ENCODE measurements at places on chromosomes 16 and 17. TPM values are rescaled to one million over a fixed set of nuclear protein-coding genes. Genes with fewer than 3 reads are reported as not detected.

PALB2 gene
- total RNA-seq = 16.1 TPM

COASY gene
- total RNA-seq = 49.6 TPM

CTRB2 gene
- total RNA-seq = not detected

GRAPL gene
- not detected for total RNA-seq

DNA sequence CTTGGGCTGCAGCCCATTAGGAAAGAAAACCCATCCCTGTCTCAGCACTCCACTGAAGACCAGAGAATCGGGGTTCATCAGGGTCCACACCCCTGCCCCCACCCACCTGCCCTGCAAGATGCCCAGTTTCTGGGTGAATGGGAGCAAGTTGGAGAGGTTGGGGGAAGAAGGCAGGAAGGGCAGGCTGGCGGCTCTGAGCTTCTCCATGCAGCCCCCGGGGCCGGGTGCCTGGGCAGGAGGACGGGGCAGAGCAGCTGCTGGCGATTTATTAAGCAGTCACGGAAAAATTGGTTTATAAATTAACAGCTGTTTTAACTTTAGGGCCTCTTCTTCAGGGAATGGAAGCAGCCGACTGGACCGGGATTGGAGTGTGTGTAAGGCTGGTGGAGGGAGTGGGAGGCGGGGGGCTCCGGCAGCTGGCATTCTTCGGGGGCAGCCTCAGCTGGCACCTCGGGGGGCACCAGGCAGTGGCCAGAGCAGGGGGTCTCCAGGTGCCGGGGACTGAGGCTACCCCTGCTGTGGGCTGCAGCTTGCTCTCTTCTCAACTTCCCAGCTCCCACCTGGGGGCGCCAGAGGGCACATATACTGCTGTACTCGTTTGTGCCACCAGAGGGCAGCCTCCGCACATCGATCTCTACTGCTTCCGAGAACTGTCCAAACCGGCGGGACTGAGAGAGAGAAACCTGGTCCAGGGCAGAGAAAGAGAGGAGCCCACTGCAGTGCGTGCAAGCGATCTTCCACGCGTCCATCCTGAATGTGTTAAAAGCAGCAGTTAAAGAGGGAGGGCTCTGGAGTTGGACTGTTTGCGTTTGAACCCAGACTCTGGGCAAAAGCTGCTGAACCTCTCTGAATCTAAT is 5.0 kb upstream of the PPP1R1B start:
- H3K36me3 ChIP-seq = no peaks in the 10 kb centered on the region
- H3K4me1 ChIP-seq = peaks cover 58% of the 10 kb centered on the region
- H3K27ac ChIP-seq = no peak overlapping the region

DNA sequence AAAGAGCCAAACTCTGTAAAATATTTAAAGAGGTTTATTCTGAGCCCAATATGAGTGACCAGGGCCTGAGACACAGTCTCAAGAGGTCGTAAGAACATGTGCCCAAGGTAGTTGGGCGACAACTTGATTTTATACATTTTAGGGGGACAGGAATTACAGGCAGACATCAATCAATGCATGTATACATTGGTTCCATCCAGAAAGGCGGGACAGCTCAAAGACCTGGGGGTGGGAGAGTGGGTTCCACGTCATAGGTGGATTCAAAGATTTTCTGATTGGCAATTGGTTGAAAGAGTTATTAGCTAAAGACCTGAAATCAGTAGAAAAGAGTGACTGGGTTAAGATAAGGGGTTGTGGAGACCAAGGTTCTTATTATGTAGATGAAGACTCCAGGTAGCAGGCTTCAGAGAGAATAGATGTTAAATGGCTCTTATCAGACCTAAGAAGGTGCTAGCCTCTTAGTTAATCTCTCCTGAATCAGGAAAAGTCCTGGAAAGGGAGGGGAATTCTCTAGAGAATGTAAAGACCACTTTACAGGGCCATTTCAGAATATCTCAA is 32.4 kb downstream of the HSBP1 start:
- H3K4me3 ChIP-seq = no peak overlapping the region
- no peaks in the 10 kb centered on the region for H3K4me1 ChIP-seq
- H3K36me3 ChIP-seq = no peaks in the 10 kb centered on the region
- H3K27ac ChIP-seq = no peak overlapping the region
- DNase-seq = peak; percentile 1

- no peak overlapping the region for H3K4me3 ChIP-seq
- no peaks in the 10 kb centered on the region for H3K4me1 ChIP-seq
- DNase-seq = no peak
- H3K36me3 ChIP-seq = no peaks in the 10 kb centered on the region
- H3K27ac ChIP-seq = no peak overlapping the region
- peaks cover 3% of the 10 kb centered on the region for H3K27me3 ChIP-seq
Measured at GRCh38 chr17:36614933-36615332, 13.6 kb downstream of the MRM1 start.

DNA sequence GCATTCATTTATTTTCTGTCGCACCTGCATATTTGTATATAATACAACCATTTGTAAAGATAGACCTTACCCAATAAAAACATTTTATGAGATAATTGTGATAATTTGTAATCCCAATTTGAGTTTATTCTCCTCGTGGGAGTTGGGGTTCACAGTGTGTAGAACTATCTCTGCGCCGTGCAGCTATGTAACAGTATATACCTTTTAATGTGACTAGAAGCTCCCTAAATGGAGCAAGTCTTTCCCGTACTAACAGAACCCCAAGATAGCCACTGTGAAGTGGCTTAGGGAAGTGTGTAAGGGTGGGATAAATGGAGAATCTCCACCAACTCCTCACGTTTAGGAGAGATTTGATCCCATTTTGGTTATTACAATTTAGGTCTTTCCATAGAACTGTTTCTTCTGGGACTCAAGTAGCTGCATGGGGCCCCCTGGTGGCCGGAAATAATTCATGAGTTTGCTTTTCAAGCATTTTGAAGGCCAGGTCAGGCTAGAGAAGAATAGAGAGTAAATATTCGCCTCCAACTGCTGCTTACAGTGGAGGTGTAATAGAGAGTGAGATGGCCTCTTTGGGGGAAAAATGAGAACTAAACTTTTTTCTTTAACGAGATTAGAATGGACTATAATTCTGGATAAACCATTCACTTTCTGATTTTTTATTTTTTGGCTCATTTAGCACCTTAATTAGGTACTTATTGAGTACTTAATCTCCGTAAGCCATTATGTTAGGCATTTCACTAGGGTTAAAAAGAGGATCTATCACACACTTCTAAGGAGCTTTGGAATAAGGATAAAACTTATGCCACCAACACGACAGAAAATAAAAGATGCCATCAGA is 4.5 kb downstream of the TMEM100 start:
- H3K36me3 ChIP-seq = no peaks in the 10 kb centered on the region
- no peak overlapping the region for H3K27ac ChIP-seq
- H3K4me1 ChIP-seq = peaks cover 17% of the 10 kb centered on the region
- DNase-seq = peak; percentile 90
- no peaks in the 10 kb centered on the region for H3K27me3 ChIP-seq
- no peak overlapping the region for H3K4me3 ChIP-seq

DNA sequence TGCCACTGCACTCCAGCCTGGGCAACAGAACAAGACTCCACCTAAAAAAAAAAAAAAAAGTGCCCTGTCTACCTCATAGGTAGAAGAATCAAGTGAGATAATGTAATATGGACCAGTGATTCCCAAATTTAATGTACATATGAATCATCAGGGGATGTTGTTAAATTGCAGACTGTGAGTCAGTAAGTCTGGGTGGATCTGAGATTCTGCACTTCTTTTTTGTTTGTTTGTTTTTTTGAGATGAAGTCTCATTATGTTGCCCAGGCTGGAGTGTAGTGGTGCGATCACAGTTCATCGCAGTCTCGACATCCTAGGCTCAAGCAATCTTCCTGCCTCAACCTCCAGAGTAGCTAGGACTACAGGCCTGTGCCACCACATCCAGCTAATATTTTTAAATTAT is 31.6 kb downstream of the HOXB1 start:
- no peak overlapping the region for H3K27ac ChIP-seq
- no peaks in the 10 kb centered on the region for H3K27me3 ChIP-seq
- H3K36me3 ChIP-seq = no peaks in the 10 kb centered on the region
- H3K4me3 ChIP-seq = no peak overlapping the region

- H3K36me3 ChIP-seq = no peaks in the 10 kb centered on the region
- H3K4me3 ChIP-seq = no peak overlapping the region
- no peak for DNase-seq
- no peak overlapping the region for H3K27ac ChIP-seq
Measured at GRCh38 chr17:73888862-73889261, 244.6 kb upstream of the SDK2 start.

DNA sequence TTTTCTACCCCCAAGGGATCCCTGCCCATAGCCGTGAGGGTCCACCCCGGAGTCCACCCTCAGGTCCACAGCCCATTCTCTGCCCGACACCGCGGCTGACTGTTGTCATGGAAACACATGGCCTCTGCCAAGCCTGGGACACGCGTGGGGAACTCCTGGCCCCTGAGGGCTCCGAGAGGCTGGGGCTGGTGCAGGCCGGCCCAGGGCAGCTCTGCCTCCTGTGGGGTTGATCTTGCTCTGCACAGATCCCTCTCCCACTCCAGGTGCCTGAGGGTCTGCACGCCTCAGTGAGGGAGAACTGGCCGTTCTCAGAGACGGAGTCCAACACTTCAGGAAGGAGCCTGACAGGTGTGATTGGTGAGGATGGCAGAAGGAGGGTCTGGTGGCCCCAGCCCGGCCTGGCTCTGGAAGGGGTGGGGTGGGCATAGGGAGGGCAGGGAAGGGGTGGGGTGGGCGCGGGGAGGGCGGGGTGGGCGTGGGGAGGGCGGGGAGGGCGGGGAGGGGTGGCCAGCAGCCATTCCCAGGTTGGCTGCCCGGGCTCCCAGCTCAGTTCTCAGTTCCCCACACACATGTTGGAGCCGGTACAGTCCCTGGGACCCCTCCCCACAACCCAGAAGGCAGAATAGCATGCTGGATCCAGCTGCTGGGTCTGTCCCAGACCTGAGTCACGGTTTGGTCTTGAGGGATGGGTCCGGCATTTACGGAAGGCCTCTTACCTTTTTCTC is 6.4 kb downstream of the MRPL28 start:
- no peak overlapping the region for H3K4me3 ChIP-seq
- H3K27me3 ChIP-seq = no peaks in the 10 kb centered on the region
- peaks cover 26% of the 10 kb centered on the region for H3K36me3 ChIP-seq
- no peak for DNase-seq

DNA sequence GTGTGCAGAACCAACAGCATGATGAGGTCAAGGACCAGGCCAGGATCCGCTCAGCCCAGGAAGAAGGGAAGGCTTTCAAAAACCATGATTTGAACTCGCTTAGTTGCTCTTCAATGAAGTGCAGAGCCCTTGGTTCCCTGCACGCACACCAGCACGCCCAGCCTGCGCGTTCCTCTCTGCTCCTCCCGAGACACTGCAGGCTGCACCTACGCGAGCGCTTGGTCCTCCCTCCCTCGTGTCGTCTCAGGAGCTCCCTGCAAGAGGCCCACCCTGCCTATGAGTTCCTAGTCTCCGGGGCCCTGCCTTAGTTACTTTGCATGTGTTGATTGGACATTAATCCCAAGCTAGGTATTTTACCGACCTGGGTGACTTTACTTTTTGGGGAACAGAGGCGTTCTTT is 132.9 kb upstream of the TNRC6C start:
- H3K4me1 ChIP-seq = peaks cover 32% of the 10 kb centered on the region
- H3K4me3 ChIP-seq = no peak overlapping the region
- DNase-seq = no peak
- no peaks in the 10 kb centered on the region for H3K36me3 ChIP-seq
- no peak overlapping the region for H3K27ac ChIP-seq
- H3K27me3 ChIP-seq = no peaks in the 10 kb centered on the region

GRCh38 chr17:21199856-21200255 is 14.1 kb downstream of the TMEM11 start:
- H3K27ac ChIP-seq = peak overlapping the region; percentile 50
- H3K27me3 ChIP-seq = no peaks in the 10 kb centered on the region
- no peak for DNase-seq
- no peak overlapping the region for H3K4me3 ChIP-seq

DNA sequence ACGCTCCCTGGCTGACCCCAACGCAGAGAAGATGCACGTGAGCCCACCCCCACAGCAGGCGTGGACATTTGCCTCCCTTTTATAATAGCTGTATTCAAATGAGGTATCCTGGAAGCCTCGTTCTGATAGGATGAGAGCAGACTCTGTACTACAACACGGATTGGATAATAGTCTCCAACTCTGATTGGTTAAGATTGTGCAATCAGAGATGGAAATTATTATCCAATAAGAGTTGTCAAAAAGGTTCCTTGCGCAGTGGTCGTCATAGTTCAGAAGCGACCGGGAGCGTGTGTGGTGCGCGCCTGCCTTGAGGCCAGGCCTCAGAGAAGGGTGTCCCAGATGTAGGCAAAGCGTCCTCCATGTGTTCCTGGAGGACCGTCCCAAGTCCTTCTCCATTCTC is 104.6 kb downstream of the USP22 start:
- H3K27ac ChIP-seq = no peak overlapping the region
- no peaks in the 10 kb centered on the region for H3K27me3 ChIP-seq
- peaks cover 28% of the 10 kb centered on the region for H3K4me1 ChIP-seq
- no peak overlapping the region for H3K4me3 ChIP-seq

DNA sequence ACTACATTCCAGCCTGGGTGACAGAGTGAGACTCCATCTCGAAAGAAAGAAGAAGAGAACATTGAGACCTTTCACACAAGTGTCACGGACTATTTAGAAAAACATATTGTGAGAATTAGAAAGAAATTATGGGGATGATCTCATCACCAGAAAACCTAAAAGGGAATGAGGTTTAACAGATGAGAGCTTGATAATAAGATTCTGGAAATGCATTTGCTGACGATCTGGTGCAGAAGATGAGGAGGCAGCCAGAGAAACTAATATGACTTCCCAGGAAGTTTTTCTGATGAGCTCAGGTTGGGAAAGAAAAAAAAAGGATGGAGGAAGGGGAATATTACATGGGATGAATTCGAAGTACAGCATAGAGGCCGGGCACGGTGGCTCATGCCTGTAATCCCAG is 10.8 kb upstream of the APOH start:
- no peak for DNase-seq
- H3K4me3 ChIP-seq = no peak overlapping the region
- no peak overlapping the region for H3K27ac ChIP-seq
- H3K36me3 ChIP-seq = no peaks in the 10 kb centered on the region

- H3K27ac ChIP-seq = no peak overlapping the region
- peak overlapping the region; percentile 17 for H3K4me3 ChIP-seq
- H3K27me3 ChIP-seq = no peaks in the 10 kb centered on the region
- peaks cover 78% of the 10 kb centered on the region for H3K4me1 ChIP-seq
- no peaks in the 10 kb centered on the region for H3K36me3 ChIP-seq
Measured at GRCh38 chr16:8959921-8960787, 3.6 kb downstream of the USP7 start.

GRCh38 chr16:9081158-9081557 is 10.3 kb upstream of the HAPSTR1 start:
- H3K27ac ChIP-seq = no peak overlapping the region
- H3K27me3 ChIP-seq = no peaks in the 10 kb centered on the region

DNA sequence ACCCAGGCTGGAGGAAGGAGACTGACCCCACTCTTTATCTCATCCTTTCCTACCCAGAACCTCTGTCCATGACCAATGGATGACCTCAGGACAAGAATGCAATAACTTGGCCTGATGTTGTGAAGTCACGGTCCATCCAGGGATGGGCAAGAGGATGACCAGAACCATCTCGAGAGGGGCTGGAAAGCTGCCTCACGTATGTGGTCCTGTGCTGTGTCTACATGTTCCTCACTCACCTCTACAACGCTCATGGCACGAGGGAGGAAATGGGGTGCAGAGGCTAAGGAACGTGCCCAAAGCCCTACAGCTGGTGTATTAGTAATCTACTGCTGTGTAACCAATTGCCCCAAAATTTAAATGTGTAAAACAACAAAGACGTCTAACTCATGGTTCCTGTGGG is 7.3 kb upstream of the KCTD5 start:
- H3K4me1 ChIP-seq = peaks cover 37% of the 10 kb centered on the region
- DNase-seq = no peak
- H3K4me3 ChIP-seq = no peak overlapping the region
- H3K27me3 ChIP-seq = no peaks in the 10 kb centered on the region
